ENCODE measurements at places on chromosomes 4 and X.

GRCh38 chr4:159269956-159270355, 167.1 kb downstream of the RAPGEF2 start:
- no peak for DNase-seq

DNA sequence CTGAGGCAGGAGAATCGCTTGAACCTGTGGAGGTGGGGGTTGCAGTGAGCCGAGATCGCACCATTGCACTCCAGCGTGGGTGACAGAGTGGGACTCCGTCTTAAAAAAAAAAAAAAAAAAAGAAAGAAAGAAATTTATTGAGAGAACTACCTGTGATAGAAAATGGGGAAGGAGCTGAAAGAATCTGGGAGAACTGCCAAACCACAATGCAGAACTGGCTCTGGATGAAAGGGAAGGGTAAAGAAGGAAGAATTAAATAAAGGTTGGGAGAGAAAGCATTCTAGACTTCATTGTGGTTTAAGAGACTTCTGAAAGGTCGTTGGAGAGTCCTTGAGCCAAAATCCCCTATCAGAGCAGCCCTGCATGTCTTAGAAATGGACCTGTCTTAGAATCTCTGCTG, 567.9 kb upstream of the HTR2C start:
- no peak for DNase-seq

GRCh38 chrX:54807524-54808108, at the start of gene MAGED2:
Gene MAGED2, plus strand, starts transcription at chrX:54807745. Its CDS starts 1,587 bp downstream, at chrX:54809332.
- no peak for DNase-seq

GRCh38 chrX:120365320-120365719, 3.4 kb downstream of the ATP1B4 start:
- no peak for DNase-seq

DNA sequence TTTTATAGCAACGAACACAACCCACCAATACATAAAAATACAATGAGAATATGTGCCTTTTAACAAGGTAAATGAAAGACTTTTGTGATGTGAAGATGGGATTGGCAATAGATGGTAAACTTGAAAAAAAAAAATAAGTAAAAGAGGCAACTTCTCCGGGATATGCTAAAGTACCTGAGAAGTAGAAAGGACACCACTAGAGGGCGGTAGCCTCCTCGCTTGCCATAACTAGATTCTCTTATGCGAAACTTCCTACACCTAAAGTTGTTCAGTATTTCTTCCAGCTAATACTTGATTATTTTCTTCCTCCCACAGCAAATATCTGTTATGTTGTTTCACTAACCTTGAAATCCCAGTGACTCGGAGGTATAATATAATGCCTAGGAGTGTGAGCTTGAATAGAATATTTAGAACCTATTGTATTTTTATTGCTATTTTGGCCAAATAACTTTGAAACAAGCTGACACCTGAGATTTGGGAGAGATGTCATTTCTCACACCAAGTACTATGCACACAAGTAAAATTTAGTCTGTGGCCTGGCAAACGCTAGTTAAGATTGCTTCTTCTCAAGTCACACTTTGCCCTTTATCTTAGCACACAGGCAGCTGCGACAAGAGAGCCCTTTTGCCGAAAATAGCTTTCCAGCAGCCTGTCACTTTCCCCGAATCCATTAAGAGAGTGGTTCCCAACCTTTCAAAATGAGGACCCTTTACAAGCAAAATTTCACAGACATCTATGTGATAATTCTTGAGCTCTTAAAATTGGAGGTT, 44.9 kb upstream of the PDLIM5 start:
- DNase-seq = peak; percentile 26

- DNase-seq = no peak
Observed at GRCh38 chrX:10892621-10893225, 218.4 kb upstream of the HCCS start.

DNA sequence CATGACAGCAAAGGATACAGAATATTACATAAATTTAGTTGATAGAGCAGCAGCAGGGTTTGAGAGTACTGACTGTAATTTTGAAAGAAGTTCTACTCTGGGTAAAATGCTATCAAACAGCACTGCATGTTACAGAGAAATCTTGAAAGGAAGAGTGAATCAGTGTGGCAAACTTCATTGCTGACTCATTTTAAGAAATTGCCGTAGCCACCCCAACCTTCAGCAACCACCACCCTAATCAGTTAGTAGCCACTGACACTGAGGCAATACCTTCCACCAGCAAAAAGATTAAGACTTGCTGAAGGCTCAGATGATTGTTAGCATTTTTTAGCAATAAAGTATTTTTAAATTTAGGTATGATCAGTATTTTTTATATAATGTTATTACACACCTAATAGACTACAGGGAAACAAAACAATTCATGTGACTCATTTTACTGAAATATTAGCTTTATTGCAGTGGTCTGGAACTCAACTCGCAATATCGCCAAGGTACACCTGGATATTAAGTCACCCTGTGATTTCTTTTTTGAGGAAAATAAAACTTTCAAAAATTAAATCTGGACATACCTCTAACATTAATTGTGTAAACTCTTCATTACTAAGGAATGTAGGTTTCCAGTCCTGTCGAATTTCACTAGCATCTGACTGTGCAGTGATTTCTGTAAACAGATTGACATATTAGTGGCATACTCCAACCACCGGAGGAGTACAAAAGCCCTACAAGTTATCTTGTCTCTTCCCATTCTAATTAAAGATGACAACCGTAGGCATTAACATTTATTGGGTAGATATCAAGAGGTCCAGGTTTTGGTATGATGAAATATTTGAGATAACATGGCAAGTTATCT, 71.1 kb downstream of the CLOCK start:
- DNase-seq = no peak
